ENCODE measurements at places on chromosomes 3 and 15.
A peak's percentile ranks its signal among the peaks of the same experiment; 100 is the strongest.

DNA sequence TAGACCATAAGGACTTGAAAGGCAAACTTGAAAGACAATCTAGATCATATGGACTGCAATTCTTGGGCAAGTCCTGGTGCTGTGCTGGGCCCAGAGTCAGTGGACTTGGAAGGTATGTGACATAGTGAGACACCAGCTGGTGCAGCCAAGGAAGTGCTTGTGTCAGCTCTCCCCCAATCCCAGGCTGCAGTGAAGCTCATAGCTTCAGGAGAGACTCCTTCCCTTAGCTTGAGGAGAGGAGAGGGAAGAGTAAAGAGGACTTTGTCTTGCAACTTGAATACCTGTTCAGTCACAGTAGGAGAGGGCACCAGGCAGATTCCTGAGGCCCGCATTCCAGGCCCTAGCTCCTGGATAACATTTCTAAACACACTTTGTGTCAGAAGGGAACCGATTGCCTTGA, 127.4 kb upstream of the ZPLD1 start:
- no peak for DNase-seq

GRCh38 chr3:115638241-115638640, 14.9 kb downstream of the GAP43 start:
- no peak for DNase-seq

- peak; percentile 96 for DNase-seq
Observed at GRCh38 chr15:67107014-67107812, 41.8 kb downstream of the SMAD3 start.

DNA sequence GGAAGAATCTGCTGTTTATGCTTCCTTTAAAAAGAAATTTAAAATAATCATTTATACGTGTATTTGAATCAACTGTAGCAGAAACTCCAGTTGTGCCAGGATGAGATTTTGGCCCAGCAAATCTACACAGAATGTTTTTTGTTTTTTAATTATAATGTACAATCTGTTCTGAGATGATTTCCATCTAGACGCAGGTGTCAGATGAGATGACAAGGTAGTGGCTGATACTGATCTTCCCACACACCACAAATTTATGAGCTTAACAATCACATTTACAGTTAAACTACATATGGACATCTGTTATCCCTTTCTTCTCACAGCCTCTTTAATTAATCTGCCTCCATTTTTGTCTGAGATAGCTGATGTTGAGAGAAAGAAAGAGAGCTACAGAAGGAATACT, 23.6 kb downstream of the DCLK3 start:
- no peak for DNase-seq

DNA sequence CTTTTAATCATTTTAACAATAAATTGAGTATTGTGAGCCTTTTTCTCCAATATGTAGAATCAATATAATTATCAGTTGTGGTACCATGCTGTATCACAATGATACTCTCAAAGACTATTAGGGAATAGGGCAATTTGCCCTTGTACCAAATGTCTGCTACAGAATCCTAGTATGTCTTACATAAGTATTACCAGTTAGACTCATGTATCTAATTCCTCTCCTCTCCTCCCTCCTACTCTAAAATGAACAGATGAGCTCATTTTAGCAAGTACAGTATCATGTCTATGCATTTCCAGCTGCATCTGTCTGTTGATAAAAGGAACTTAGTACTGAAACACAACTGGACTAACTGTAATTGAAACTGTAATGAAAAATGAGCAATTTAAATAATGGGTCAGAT, 124.3 kb upstream of the ATP11B start:
- DNase-seq, result no peak

GRCh38 chr15:95494971-95495541, 835.4 kb upstream of the NR2F2 start:
- DNase-seq, result no peak

GRCh38 chr15:85967553-85967952, 112.1 kb upstream of the AGBL1 start:
- DNase-seq, result no peak

DNA sequence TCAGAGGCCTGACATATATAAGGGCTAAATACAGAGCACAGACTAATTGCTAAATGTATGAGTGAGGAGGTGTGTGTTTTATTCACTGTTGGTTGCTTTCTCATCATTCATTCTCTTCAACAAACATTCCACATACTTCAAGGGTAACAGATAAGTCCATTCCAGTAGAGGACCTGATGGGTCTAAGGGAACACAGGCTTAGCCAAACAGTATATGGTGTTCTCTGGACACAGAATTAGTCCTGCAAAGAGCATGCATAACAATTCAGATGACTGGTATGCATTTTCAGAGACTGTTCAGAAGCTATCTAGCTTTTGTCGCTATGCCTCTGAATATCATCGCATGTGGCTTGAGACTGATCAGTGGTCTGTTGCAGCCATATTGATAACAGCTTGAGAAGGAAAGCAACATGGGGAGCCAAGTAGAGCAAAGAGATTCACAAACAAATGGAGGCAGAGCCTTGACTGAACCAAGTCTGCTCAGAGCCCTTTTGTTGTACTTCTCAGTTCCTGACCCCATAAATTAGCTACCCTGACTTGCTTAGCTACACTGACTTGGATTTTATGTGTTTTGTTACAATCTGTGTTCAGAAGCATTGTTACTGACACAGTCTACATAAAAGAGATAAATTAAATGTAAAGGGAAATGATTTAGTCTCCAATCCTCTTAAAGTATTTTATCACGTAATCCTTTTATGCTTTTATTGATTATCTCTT, 1178.7 kb downstream of the ROBO1 start:
- DNase-seq, result no peak

GRCh38 chr3:18687286-18687685, 262.1 kb upstream of the SATB1 start:
- no peak for DNase-seq

DNA sequence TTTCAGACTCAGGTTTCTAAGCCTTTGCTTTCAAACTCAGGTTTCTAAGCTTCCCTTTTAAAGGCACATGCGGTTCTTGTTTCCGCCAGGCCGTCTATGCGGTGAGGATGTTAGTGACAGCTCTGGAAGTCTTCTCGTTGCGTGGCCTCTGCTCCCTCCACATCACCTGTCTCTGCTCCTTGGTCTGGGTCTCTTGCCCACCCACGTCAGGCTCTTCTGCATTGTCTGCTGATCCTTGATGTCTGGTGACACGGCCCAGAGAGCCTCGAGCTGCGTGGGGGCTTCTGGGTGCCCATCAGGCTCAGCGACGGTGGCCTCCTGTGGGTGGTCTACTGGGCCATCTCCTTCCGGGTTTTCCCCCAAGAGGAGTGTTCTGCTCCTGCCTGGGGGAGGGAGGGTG, 30.5 kb downstream of the KLF13 start:
- no peak for DNase-seq

DNA sequence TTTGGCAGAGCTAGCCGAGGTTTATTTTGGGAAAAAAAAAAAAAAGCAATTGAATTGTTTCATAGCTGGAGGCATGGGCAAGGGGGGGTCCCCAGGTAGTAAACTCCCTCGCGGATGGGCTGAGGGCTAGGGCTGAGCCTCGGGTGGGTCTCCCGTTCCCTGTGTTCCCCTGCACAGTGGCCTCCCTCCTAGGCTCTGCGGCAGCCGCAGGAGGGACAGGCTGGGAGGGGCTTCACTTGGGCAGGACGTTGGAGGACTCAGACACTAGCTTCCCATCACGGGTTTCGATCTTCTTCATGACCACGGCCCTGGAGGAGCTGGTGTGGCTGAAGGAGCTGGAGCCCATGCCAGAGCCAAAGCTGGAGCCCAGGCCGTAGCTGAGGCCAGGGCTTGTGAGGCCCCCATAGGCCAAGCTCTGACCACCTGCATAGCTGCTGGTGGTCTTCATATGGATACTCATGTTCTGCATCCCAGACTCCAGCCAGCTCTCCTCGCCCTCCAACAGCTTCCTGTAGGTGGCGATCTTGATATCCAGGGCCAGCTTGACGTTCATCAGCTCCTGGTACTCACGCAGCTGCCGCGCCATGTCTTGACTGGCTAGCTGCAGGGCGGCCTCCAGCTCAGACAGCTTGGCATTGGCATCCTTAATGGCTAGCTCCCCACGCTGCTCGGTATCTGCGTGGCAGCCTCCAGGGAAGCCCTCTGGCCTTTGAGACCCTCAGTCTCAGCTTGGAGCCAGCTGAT, 64.0 kb upstream of the CDAN1 start:
- DNase-seq, result no peak

DNA sequence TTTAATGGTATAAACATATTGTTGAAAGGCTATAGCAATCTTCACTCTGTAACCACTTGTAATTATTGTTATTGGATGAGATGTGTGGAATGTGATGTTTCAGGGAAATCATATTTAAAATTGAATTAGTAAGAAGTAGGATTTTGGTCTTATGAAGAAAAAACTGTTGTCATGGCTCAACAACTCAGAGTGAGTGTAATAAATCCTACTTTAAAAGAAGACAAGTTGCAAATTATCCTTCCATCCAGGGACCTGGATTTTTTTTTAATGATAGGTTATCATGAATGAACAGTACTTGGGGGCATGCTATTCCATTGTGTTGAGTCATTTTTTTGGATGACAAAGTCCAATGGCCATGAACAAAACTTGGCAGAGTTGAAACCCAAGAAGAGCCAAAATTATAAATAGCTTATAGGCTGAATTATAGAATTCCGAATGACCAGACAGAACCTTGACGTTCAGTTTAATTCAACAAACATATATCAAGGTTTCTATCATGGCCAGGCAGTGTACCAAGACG, 625.5 kb upstream of the ZNF717 start:
- DNase-seq, result no peak

DNA sequence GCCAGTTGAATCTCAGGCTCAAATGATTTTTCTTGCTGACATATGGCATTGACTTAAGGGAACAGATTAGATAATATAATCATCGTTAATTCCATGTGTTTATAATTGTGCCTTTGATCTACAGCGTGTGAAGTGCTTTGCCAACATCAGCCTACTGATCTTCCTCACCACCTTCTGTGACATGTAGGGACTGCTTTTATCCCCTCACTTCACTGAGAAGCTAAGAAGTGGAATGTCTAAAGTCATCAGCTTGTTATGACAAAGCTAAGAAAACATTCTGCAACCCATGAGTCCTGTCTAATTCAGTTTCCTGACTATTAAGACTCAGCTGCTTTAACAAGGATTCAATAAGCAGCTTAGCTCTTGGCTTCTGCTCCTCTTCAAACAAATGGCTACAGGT, 106.0 kb downstream of the MYH15 start:
- DNase-seq, result no peak

- no peak for DNase-seq
Observed at GRCh38 chr3:44516230-44516629, 38.8 kb upstream of the ZNF445 start.

DNA sequence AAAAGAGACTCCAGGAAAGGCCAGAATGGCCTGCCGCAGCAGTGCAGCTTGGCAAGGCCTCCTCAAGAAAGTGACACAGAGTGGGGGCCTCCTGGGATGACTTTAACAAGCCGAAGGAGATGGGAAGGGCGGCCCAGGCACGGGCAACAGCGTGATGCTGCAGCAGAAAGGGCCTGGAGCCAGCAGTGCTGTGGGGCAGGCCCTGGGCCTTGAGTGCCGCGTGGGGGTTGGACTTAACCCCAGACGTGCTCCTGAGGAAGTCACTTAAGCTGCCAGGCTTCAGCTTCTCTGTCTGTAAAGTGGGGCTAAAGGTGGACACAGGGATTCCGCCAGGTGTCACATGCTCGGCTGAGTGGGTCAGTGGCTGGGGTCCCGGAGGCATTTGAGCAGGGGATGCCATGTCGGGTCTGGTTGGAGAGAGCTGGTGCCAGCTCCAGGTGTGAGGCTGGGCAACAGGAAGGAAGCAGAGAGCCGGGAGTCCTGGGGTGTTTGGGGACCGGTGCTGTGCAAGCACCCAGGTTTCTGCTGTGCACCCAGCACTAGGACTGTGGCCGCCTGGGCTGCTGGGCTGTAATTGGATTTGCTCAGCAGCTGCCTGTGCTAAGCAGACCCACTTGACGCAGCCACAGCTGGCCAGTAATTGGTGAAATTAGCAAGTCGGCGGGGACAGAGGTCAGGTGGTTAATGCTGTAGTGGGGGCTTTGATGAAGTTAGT, 7.8 kb downstream of the DNAJB8 start:
- no peak for DNase-seq

DNA sequence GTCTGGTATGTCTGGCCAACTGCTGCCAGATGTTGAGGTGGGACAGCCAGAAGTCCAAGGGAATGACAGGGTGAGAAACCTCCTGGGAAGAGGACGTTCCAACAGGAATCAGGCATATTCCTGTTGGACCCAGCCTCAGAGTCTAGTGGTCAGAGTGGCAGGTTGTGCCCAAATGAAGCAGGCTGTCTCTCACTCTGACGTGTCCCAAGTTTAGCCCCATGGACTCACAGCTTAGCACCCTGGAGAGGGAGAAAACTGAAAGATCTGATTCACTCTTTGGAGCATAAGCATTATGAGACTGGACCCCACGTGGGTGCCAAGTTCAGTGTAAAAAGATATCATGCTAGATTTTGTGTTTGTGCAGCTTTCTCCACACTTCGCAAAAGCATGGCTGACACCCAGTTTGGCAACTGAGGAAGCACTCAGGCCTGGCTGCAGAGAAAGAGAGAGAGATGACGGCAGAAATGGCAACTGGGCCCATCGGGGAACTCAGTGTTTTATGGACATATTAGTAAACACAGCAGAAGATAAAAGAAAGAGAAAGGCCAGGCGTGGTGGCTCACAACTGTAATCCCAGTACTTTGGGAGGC, 88.2 kb upstream of the LMCD1 start:
- DNase-seq, result no peak

DNA sequence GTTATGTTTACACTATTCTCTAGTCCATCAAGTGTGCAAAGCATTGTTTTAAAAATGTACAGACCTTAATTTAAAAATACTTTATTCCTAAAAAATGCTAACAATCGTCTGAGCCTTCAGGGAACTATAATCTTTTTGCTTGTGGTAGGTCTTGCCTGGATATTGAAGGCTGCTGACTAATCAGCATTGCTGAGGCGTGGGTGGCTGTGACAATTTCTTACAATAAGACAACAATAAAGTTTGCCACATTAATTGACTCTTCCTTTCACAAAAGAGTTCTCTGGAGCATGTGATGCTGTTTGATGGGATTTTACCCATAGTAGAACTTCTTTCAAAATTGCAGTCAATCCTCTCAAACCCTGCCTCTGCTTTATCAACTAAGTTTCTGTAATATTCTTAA, 384.0 kb upstream of the TGFBR2 start:
- DNase-seq, result no peak

DNA sequence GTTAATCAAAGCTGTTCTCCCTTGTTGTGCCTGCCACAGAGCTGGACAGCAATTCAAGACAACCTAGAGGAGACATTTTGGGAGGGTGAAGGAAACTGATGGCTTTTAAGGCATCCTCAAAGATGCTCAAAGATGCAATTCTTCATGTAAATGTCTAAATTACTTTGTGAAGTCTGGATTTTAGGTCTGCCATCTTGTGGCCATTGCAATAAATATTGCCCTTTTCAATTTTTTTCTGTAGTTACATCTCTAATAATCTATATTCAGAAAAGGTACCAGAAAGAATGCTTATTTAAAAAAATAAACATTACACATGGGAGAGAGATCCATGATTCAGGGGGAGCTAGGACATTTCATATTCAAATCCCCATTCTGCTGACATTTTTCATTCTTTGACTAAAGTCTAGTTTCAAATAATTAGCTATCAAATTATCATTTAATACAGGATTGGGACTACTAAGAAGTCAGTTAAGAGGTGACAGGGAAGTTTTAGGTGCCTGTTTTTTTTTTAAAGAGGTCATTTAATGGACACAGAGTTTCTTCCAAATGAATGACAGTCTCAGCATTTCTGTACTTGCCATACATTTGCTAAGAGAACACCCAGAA, 259.8 kb upstream of the WNT5A start:
- peak; percentile 10 for DNase-seq

Measured in kidney capillary endothelial cell (primary cell).